ENCODE measurements at places on chromosomes 4 and X. TPM values are rescaled to one million over a fixed set of nuclear protein-coding genes. Genes with fewer than 3 reads are reported as not detected.

DNA sequence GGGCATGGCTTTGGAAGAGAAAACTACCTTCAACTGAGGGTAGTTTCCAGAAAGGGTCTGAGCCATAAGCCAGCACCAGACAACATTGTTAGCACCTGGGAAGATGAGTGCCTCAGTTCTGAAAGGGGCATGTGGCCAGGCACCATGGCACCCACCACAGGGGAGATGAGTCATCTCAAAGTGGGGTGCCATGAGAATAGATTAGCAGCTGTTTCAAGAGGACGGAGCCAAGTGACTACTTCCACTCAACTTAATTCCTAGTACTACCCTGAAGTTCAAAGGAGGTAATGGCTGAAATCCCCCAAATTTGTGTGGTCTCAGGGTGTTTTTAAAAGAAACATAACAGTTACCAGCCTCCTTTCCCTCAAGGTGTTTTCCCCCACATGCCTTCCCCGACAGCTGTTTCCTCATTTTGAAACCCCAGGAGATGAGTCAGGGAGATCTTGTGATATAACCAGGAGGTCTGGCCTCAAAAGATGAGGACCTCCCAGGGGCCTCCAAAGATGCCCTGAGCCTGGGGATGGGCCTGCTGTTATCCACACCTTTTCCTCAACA, 27.8 kb upstream of the FTHL17 start:
- peak; percentile 0 for DNase-seq

DNA sequence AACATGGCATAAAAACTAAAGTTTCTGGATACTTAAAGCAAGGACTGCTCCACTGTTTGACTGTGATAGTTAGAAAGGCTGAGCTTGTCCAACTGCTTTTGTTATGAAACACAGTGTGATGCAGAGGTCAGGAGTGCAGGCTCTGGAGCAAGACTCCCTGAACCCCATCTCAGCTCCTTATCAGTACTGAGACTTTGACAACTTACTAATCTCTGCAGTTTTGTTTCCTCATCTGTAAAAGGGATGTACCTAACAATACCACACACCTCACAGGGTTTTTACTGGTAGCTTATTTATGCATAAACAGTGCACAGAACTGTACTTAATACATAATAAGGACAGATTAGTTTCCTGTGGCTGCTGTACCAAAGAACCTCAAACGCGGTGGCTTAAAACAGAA, 804.3 kb downstream of the FSTL5 start:
- no peak for DNase-seq

- peak; percentile 48 for DNase-seq
Observed at GRCh38 chr4:158179465-158179864, 6.6 kb upstream of the GASK1B start.

- DNase-seq, result no peak
Observed at GRCh38 chr4:6507345-6507744, 34.9 kb upstream of the PPP2R2C start.

DNA sequence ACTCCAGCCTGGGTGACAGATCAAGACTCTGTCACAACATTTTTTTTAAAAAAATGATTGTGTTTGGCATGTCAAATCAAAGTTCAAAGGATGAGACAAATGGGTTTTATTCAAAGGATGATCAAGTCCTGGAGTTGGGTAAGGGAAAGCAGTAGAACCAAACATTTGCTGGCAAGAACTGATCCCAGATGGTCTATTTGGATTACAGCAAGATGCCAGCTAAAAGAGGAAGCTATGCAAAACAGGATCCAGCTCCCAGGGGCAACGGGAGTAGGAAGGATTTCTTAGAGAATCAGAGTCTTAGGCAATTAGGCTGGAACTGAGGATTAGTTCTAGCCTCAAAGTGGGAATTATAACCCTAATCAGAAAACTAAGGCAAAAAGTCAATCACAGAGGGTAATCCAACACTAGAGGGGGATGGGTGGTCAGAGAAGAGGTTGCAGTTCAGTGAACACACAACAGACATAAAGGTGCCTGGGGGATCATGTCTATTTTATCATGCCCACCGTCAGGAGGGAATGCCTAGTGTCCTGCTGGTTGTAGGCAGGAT, 133.0 kb upstream of the PLS3 start:
- no peak for DNase-seq

DNA sequence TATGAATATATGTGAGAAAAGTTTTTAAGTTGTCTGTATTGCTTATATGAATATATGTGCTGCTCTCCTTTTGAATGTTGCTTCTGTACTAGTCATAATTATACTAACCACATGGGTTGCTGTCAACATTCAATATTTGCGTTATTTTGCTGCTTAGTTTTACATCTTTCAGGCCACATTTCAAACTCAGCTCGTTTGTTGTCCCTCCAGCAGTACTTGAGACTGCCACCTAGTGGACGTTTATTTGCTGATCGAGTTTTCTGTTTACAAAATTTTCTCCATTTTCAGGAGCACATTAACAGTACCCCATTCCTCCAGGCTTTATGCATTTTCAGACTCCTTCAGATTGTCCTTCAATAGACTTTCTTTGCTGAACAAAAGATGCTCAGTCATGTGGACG, 75.8 kb downstream of the NUDT11 start:
- DNase-seq, result peak; percentile 23

DNA sequence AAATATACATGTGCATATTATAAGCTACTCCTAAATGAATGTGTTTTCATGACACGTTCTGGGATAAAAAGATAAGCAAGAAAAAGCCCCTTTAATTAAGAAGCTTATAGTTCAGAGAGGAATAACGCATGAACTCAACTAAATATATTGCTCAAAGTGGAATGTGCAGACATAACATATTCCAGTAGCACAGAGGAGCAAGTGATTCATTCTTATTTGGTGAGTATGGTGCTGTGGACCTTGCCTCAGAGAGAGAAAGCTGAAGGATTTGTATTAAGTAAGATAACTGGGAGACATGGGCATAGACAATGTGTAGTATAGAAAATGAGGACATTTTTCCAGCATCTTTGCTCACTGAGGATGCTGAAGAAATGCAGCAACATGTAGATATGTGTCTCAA, 76.8 kb downstream of the CFAP299 start:
- no peak for DNase-seq

DNA sequence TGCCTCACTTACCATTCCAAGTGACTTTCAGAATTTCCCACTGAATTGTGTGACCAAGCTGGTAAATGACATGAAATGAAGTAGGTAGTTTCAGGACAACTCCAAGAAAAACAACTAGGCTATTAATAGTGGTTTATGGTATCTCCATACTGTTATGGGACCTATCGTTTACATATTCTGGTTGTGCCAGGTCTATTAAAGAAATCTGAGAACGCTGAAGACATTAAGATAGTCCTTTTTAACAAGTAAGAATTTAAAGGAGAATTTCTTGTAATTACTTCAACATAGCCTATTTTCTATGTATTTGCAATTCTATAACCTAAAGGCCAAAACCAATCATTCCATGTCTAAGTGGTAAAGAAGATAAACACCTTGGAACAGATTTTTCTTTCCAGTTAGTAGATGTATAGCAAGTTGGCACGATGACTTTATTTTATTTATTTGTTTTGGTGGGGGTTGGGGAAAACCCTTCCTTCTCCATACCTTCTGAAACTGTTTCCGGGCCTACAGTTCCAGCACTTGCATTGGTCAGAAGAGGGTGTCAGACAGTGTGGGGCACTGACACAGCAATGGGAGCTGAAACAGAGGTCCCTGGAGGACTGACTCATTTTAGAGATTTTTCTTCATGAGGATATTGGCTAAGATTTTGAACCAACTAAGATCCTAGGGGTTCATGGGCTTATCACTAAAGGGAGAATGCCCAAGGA, 7.6 kb upstream of the DCLK2 start:
- no peak for DNase-seq

- DNase-seq, result no peak
Observed at GRCh38 chr4:76725039-76725438, 172.9 kb downstream of the SOWAHB start.

GRCh38 chr4:162347156-162347841, 183.5 kb upstream of the FSTL5 start:
- DNase-seq, result no peak

DNA sequence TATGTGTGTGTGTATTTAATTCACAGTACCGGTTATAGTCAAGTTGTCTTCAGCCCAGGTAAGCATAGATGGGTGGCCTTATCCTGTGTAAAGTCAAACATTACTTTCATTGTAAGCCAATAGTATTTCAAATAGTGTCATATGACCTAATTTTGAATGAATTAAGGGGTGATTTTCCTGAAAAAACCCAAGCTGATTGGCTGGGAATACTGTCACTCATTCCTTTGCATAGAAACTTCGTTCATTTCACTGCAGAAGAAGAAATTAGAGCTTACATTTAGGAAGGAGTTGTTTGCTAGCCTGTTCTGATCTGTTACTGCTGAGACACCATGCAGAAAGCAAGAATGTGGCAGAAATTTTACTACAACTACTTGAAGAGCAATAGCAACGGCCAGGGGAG, 45.4 kb downstream of the SMARCAD1 start:
- DNase-seq, result no peak

DNA sequence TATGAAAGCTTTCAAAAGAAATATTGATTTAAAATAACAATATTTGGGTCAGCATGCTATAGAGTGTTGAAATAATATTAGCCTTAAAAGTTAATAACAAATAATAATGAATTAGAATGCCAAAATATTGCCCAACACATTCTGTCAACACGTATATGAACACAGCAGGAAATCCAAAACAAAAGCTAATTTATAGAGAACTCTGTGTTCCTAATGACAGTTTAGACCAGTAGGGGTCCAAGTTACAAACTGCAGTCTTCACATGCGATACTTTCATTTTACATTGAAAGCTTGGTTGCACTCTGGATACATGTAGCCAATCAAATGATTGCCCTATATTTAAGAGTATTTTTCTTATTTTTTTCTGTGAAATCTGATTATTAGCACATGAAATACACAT, 274.4 kb downstream of the DCTD start:
- DNase-seq, result peak; percentile 53

- no peak for DNase-seq
Observed at GRCh38 chrX:55111578-55112254, 22.9 kb downstream of the PAGE2 start.

DNA sequence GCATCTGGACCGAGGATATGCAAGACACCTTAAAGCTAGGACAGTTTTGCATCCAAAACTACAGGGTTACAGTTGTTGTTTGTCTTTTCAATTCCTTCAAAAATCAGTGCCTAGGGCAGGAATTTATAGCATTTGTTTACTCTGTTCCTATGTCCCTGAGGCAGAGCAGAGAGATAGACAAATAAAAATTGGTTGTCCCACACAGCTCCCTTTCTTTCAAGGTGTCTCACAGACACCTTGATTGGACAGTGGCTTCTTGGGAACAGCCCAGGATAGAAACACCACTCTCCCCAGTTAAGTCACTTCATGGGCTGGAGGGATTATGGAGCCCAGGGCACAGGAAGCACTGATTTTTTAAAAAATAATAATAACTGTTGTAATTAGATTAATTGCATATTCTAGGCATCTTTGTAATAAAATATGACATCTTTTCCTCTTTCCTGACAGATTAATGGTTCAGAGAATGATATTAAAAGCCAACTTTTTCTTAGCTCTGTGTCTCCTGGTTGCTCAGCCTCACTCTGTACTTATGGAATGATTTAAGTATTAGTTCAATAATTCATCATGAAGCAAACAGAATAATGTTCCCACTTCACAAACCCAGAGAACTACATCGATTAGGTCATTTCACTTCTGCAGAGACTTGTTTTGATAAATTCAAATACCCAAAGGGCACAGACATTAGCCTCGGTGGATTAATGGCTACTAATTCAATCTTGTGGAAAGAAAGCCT, 8.2 kb downstream of the MAGEB17 start:
- no peak for DNase-seq

DNA sequence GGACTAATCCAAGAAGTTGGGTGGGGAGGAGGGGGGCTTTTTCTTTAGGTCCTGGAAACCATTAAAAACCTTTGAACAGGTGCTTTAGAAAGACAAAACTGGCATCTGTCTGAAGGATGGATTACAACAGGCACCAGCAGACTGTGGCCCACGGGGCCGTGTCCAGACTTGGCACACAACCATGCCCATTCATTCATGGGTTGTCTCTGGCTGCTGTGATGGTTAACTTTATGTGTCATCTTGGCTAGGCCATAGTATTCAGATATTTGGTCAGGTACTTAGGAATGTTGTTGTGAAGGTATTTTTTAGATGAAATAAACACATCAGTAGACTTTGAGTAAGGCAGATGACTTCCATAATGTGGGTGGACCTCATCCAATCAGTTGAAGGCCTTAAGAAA, 45.5 kb downstream of the TBL1X start:
- DNase-seq, result no peak

DNA sequence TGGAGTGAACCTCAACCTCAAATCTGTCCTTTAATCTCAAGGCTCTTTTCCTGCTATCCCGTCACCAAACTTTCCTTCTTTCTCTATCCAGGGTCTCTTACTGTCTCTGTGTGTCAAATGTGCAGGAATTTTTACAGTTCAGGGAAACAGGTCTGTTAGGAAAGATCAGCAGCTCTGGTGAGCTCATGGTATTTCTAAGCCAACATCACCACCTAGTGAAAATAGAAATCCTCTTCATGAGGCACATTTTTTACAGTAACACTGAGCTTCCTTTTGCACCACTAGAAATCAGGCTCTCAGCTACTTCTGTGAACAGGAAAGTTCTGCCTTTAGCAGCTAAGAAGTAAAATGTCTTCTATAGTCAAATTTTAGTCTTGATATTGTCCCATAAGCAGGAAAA, 39.6 kb downstream of the NUDT11 start:
- no peak for DNase-seq

GRCh38 chrX:681989-682388, 51.4 kb downstream of the SHOX start:
- DNase-seq, result no peak

SPANXD gene
- total RNA-seq, result not detected

DGKK gene
- total RNA-seq, result not detected

NR0B1 gene
- total RNA-seq, result not detected

FRG2 gene
- not detected for total RNA-seq

LIMCH1 gene
- total RNA-seq, result 25.4 TPM

FAM184B gene
- total RNA-seq, result not detected

LANCL3 gene
- 0.25 TPM for total RNA-seq

AMOT gene
- total RNA-seq, result 10.9 TPM

C4orf54 gene
- under 0.01 TPM for total RNA-seq

CXXC4 gene
- total RNA-seq, result under 0.01 TPM

TMEM31 gene
- total RNA-seq, result not detected

HGFAC gene
- total RNA-seq, result under 0.01 TPM

ARSJ gene
- 15.4 TPM for total RNA-seq

SNCA gene
- 116 TPM for total RNA-seq

PDE6B gene
- 9.5 TPM for total RNA-seq

MAGED4B gene
- 52.7 TPM for total RNA-seq

PASD1 gene
- total RNA-seq, result not detected

CTAG2 gene
- not detected for total RNA-seq

HCFC1 gene
- 15.9 TPM for total RNA-seq

All from dermis microvascular lymphatic vessel endothelial cell (primary cell).